ENCODE measurements at places on chromosomes 1 and 21. TPM values are rescaled to one million over a fixed set of nuclear protein-coding genes. Genes with fewer than 3 reads are reported as not detected.

CD1E gene
- not detected for polyA plus RNA-seq

RHBG gene
- not detected for polyA plus RNA-seq

ST6GALNAC3 gene
- polyA plus RNA-seq: 6.6 TPM

C1orf232 gene
- polyA plus RNA-seq: not detected

OR2L8 gene
- not detected for polyA plus RNA-seq

TMEM50A gene
- 125 TPM for polyA plus RNA-seq

AMY1A gene
- not detected for polyA plus RNA-seq

SERPINC1 gene
- 0.05 TPM for polyA plus RNA-seq
